Cardiac muscle cell (in vitro differentiated cells and primary cell): ENCODE measurements at places on chromosomes 13 and 19. TPM values are rescaled to one million over a fixed set of nuclear protein-coding genes. Genes with fewer than 3 reads are reported as not detected.

DNA sequence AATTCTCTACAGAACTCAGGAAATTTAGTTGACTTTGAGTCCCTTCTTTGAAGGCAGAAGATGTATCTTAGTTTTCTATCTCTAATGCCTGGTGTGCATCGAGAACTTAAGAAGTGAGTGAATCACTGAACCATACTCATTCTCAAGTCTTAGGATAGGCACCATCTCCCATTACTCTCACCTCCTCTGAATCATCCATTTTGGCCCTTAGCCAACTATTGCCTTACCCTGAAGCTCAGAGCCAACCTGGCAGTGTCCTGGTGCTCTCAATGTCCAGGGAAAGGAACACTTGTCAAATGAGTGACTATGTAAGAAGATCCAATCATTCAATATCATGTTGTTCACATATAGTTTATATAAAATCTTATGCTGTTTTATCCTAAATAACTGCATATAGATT lies 146.6 kb downstream of the RGCC start:
- no peak overlapping the region for H3K27ac ChIP-seq
- H3K4me3 ChIP-seq = no peak overlapping the region
- peaks cover 5% of the 10 kb centered on the region for H3K36me3 ChIP-seq

GRCh38 chr13:110127986-110128511 lies 178.9 kb downstream of the COL4A1 start:
- no peak for DNase-seq
- H3K4me1 ChIP-seq = peaks cover 18% of the 10 kb centered on the region
- H3K27ac ChIP-seq = no peak overlapping the region

DNA sequence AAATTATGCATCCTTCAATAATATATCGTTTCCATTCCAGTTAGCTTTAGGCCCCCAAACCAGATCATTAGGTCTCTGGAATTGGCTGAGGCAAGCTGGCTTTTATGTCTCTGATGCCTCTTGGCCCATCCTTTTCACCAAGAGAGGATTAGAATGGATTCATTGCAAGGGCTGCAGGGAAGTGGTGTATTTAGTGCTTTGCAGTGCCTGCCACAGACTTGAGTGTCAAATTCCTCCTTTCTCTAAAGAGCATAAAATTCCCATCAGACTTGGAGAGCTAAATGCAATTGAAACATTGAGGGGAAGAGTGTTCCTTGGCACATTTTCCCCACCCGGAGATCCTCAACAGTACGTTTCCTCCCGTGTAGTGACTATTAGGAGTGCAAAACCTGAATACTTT lies 302.6 kb downstream of the ATP8A2 start:
- no peak overlapping the region for H3K4me3 ChIP-seq
- H3K36me3 ChIP-seq = no peaks in the 10 kb centered on the region
- H3K27ac ChIP-seq = no peak overlapping the region
- no peaks in the 10 kb centered on the region for H3K27me3 ChIP-seq

- no peak for DNase-seq
- H3K4me1 ChIP-seq = no peaks in the 10 kb centered on the region
- H3K36me3 ChIP-seq = no peaks in the 10 kb centered on the region
- no peaks in the 10 kb centered on the region for H3K27me3 ChIP-seq
- H3K27ac ChIP-seq = no peak overlapping the region
Observed at GRCh38 chr13:37127691-37128241, 22.3 kb upstream of the CSNK1A1L start.

- peaks cover 43% of the 10 kb centered on the region for H3K4me1 ChIP-seq
- no peak overlapping the region for H3K4me3 ChIP-seq
- no peak for DNase-seq
- H3K36me3 ChIP-seq = no peaks in the 10 kb centered on the region
- no peaks in the 10 kb centered on the region for H3K27me3 ChIP-seq
- peak overlapping the region; percentile 96 for H3K27ac ChIP-seq
Observed at GRCh38 chr19:38682195-38682867, 34.9 kb downstream of the ACTN4 start.

The KCNN4 gene
- 0.60 and 1.5 TPM in 2 replicates for total RNA-seq

GRCh38 chr13:73341748-73342147 lies 282.9 kb downstream of the KLF5 start:
- no peaks in the 10 kb centered on the region for H3K4me1 ChIP-seq
- H3K27ac ChIP-seq = no peak overlapping the region
- no peaks in the 10 kb centered on the region for H3K36me3 ChIP-seq

GRCh38 chr13:48260970-48261369 lies 28.0 kb downstream of the ITM2B start:
- no peak overlapping the region for H3K27ac ChIP-seq
- DNase-seq = no peak
- no peaks in the 10 kb centered on the region for H3K27me3 ChIP-seq

GRCh38 chr13:76852986-76853385 lies 33.2 kb downstream of the KCTD12 start:
- no peaks in the 10 kb centered on the region for H3K36me3 ChIP-seq
- H3K4me1 ChIP-seq = peaks cover 21% of the 10 kb centered on the region
- DNase-seq = peak; percentile 63
- H3K4me3 ChIP-seq = no peak overlapping the region
- peak overlapping the region; percentile 79 for H3K27ac ChIP-seq

DNA sequence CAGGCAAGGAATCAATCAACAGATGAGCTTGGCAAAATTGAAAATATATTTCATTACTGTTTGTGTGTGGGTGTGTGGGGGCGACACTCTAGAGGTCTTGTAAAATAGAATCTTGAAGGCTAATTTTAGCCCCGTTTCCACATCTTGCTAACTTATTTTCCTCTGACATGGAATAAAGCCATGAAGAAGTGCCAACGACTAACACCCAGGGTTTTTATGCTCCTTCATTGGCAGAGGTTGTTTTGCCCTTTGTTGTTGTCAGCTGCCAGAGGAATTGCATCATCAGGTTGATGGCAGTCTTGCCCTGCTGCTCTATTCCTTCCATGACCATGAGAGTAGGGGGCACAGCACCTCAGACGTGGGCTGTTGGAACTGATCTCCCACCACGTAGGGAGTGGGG lies 30.6 kb upstream of the FAM216B start:
- H3K27me3 ChIP-seq = no peaks in the 10 kb centered on the region
- H3K4me3 ChIP-seq = no peak overlapping the region
- DNase-seq = no peak
- H3K36me3 ChIP-seq = no peaks in the 10 kb centered on the region
- H3K4me1 ChIP-seq = no peaks in the 10 kb centered on the region

DNA sequence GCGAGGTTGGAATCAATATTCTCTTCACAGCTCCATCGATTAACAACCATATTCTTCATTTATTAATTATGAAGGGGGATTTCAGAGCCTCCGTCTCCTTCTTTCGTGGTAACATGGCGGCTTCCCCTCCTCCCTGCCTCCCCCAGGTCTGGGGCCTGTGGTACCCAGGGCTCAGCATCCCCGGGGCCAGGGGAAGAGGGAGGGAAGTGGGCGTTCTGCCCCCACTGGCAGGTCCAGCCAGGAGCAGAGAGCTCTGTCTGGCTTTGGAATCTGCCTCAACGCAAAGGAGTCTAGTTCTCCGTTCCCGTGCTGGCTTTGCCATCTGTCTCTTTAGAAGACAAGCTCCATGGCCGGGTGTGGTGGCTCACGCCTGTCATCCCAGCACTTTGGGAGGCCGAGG lies 37.8 kb upstream of the ONECUT3 start:
- H3K4me3 ChIP-seq = no peak overlapping the region
- H3K27ac ChIP-seq = no peak overlapping the region
- no peaks in the 10 kb centered on the region for H3K36me3 ChIP-seq
- no peak for DNase-seq
- peaks cover 54% of the 10 kb centered on the region for H3K27me3 ChIP-seq
- no peaks in the 10 kb centered on the region for H3K4me1 ChIP-seq

The PABPC3 gene
- total RNA-seq = 0.04 TPM in 1 of 2 replicates, not detected in the other

DNA sequence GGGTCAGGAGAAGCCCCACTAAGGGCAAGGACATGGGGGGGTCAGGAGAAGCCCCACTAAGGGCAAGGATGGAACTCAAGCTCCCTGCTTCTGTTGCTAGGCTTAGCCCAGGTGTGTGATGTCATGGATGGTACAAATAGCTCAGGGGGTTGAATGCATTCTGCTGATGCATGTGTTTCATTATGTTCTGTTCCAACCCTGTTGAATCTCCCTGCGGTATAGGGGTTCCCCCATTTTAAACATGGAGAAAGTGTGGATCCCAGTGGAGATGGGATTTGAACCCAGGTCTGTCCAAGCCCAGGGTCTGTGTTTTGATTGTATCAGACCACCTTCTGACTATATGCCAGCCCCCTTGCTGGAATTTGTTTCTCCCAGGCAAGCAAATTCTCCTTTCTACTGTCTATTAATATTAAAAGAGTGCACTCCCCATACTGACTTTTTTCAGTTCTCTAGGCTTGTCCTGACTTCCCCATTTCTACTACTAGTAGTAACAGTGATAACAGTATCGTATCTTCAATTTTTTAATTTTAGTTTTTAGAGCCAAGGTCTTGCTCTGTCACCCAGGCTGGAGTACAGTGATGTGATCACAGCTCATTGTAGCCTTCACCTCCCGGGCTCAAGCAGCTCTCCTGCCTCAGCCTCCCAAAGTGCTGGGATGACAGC lies 6.7 kb downstream of the ZNF865 start:
- no peak overlapping the region for H3K4me3 ChIP-seq
- peaks cover 10% of the 10 kb centered on the region for H3K4me1 ChIP-seq
- no peak for DNase-seq

GRCh38 chr19:34017024-34017423 lies 155.3 kb upstream of the LSM14A start:
- H3K4me1 ChIP-seq = no peaks in the 10 kb centered on the region
- no peak overlapping the region for H3K4me3 ChIP-seq
- H3K36me3 ChIP-seq = no peaks in the 10 kb centered on the region
- H3K27me3 ChIP-seq = no peaks in the 10 kb centered on the region

The FCER2 gene
- not detected in 2 replicates for total RNA-seq

DNA sequence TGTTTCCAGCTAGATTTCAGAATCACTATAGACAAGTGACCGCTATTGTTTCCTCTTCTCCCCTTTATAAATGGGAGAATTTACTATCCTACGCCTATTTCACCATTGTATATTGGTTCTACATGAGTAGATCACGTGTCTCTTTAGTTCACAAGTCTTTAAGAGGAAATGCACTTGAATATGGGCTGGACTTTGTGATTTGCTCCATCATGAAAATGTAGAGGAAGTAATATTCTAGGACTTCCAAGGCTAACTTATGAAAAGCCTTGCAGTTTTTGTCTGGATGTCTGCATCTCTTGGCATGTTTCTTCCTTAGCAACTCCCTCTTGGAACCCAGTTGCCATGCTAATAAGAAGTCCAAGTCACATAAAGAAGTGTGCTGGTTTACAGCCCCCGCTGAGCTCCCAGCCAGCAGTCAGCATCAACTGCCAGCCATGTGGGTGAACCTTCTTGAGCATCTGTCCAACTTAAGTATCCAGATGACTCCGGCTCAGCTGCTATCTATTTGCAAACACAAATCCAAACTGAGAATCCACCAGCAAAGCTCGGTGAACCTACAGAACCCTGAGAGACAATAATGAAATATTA lies 4.8 kb upstream of the FBXL3 start:
- H3K36me3 ChIP-seq = no peaks in the 10 kb centered on the region
- H3K4me3 ChIP-seq = no peak overlapping the region
- no peaks in the 10 kb centered on the region for H3K27me3 ChIP-seq
- no peaks in the 10 kb centered on the region for H3K4me1 ChIP-seq

The TLE6 gene
- 30.3 and 35.4 TPM in 2 replicates for total RNA-seq

DNA sequence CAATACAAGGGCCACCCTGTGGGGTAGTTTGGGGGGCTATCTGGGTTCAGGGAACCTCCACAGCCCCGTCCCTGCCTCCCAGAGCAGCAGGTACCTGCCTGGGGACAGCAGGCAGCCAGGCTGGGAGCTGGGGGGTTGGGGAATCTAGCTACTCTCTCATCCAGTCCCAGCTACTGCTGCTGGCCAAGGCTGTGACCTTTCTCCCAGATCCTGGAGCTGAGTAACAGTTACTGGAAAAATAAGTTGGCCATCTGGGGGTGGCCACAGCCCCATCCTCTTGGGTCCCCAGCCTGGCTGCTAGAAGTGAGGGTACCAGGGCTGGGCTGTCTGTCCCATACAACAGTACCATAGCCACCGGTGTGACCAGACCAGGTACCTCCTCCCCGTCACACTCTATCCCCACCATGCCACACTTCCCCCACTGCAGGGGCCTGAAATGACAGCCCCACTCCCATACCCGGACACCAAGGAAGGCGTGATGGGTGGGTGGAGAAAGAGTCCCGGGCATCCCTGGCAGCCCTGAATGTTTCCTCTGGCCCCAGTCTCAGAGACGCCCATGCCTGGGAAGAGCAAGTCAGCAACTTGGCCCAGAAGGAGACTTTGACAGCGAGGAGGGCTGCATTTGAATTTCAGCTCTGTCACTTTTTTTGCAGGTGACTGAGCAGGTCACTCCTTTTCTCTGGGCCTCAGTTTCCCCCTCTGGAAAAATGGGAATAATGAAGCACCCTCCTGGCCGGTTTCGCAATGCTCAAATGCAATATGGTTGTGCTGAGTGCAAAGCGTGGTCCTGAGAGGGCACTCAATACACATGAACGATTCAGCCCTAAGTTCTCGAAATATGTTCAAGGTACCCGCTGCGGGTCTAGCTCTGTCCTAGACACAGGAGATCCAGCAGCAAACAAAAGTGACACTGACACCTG lies 30.7 kb upstream of the NFIC start:
- H3K4me3 ChIP-seq = no peak overlapping the region
- H3K4me1 ChIP-seq = no peaks in the 10 kb centered on the region
- no peak for DNase-seq
- peaks cover 21% of the 10 kb centered on the region for H3K27me3 ChIP-seq
- no peaks in the 10 kb centered on the region for H3K36me3 ChIP-seq
- no peak overlapping the region for H3K27ac ChIP-seq

GRCh38 chr19:28401739-28402424 lies 811.1 kb downstream of the UQCRFS1 start:
- DNase-seq = no peak
- no peaks in the 10 kb centered on the region for H3K36me3 ChIP-seq
- no peak overlapping the region for H3K27ac ChIP-seq
- H3K4me3 ChIP-seq = no peak overlapping the region
- peaks cover 12% of the 10 kb centered on the region for H3K4me1 ChIP-seq
- H3K27me3 ChIP-seq = peaks cover 4% of the 10 kb centered on the region

DNA sequence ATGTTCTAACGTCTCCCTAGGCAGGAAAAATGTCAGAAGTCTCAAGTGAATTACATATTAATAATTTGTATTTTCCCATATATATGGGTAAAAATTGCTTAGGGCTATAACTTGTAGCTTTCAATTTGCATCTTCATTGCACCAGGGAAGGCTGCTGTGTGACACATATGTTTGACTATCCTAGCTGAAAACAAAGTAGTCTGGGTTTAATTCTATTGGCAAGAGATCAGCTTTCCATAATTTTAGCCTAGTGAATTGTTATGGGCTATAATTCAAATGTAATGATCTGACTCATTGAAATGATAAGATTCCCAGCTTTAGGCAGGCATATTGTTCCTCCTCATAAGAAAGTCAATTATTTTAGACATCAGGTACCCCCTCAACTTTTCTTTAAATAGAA lies 553.1 kb downstream of the DCT start:
- peaks cover 19% of the 10 kb centered on the region for H3K4me1 ChIP-seq
- no peak overlapping the region for H3K27ac ChIP-seq
- no peak for DNase-seq
- no peaks in the 10 kb centered on the region for H3K27me3 ChIP-seq

DNA sequence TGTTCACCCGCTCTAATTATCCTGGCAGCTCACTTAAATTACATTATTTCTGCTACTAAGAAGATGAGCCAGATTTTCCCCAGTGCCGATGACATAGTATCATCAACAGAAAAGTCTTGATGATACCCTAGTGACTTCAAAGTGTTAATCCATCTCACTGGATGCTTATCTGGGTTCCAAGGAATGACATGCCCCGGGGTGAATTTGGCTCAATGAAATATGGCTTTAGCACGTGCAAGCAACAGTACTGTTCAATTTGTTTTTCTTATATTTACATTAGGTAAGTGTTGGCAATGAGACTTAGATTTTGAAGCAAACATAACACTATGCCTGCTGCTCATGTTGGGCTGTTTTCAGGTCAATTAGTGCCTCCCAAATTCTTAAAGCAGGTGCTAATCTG lies 548.2 kb upstream of the SLITRK1 start:
- no peak overlapping the region for H3K4me3 ChIP-seq
- no peaks in the 10 kb centered on the region for H3K36me3 ChIP-seq
- no peaks in the 10 kb centered on the region for H3K27me3 ChIP-seq
- DNase-seq = no peak
- no peak overlapping the region for H3K27ac ChIP-seq
- no peaks in the 10 kb centered on the region for H3K4me1 ChIP-seq
